Fibroblast of lung (primary cell): ENCODE measurements at places on chromosomes 4 and X. TPM values are rescaled to one million over a fixed set of nuclear protein-coding genes. Genes with fewer than 3 reads are reported as not detected.

- DNase-seq: no peak
These were observed 146.2 kb downstream of the SPOCK3 start for GRCh38 chr4:167088115-167088514.

DNA sequence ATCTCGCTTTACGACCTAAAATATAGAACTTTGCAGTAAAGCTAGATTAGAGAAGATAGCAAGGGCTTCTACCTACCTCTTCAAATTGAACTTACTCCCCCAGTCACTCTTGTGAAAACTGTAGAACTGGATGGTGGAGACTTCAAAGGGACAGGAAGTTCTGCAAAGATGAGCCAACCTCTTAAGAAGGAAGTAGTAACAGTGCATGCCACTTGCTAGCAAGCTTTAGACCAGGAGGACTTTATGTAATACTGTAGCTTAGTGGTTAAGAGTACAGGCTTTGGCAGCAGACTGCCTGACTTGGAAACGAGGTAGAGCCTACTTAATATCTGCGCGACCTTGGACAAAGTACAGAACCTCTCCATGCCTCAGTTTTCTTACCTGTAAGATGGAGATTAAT, 27.5 kb upstream of the VBP1 start:
- DNase-seq: no peak

ARHGAP24 gene
- total RNA-seq: 39.3 and 40.5 TPM in 2 replicates

- peak; percentile 65 for DNase-seq
These were observed 33.9 kb upstream of the HPF1 start for GRCh38 chr4:169791527-169792156.

- DNase-seq: no peak
These were observed 14.7 kb downstream of the GBA3 start for GRCh38 chr4:22707390-22707789.

GRCh38 chr4:79455216-79455615, 47.2 kb upstream of the GK2 start:
- DNase-seq: no peak

GABRE gene
- 3.8 and 23.1 TPM in 2 replicates for total RNA-seq

GRCh38 chr4:139311909-139312308, 9.6 kb upstream of the NDUFC1 start:
- no peak for DNase-seq

DNA sequence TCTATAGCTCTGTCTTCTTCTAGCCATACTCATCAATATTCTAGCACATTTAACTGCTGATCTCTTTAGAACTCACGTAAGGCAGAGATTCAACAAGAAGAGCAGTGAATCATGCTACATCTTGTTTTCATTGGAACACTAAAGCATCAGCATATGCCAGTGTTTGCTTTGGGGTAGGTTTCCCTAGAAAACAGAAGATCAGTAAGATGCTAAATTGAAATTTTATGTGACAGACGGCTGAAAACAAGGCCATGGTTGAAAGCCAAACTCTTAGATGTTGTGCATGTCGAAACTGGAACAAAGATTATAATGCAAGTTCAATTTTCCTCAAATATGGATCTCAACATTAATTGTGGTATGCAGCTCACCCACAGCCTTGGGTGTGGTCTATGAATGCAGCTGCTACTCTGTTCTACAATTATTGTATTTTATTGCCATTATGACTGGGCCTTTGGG, 107.6 kb downstream of the PDLIM5 start:
- peak; percentile 74 for DNase-seq

- DNase-seq: no peak
These were observed 39.6 kb downstream of the DKK2 start for GRCh38 chr4:106996490-106996889.

DNA sequence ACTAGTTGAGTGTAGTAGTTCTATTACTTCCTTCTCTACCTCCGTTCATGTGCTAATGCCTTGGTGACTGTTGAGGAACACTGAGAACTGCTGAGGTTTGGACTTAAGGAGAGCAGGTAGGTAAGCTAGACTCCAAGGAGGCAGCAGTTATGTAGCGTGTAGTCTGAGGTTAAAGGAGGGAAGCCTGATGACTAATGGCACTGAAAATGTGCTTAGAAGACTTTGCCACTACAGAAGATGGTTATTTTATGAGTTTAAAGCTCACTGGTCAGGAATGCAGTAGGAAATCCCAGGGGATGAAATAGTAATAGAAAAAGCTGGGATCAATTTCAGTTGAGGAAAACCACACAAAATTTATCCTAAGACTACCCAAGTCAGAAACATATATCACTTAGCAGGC, 1077.3 kb downstream of the RAPGEF2 start:
- no peak for DNase-seq

ARMCX1 gene
- 70.4 and 79.4 TPM in 2 replicates for total RNA-seq

GRCh38 chr4:13705521-13706041, 78.1 kb upstream of the BOD1L1 start:
- DNase-seq: no peak

DNA sequence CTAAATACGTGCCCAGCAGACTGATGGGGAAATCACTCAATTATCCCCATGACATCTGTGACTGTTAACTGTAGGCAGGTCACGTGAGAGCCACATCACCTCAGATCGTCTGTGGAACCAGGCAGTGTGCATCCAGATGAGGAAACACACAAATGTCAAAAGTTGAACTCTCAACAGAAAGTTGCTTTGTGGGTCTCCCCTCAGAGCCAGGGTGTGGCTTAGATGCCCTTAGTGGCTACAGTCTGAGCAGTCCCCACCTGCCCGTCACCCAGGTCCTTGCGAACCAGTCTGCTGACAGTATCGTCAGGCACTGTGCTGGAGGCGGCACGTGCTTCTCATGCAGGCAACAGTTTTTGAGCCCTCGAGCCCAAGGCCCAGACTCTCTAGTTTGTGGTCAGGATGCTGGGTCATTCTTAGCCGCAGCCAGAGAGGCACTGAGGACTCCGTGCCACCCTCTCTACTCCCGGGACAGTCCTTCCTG, 10.8 kb downstream of the TMEM187 start:
- no peak for DNase-seq

DNA sequence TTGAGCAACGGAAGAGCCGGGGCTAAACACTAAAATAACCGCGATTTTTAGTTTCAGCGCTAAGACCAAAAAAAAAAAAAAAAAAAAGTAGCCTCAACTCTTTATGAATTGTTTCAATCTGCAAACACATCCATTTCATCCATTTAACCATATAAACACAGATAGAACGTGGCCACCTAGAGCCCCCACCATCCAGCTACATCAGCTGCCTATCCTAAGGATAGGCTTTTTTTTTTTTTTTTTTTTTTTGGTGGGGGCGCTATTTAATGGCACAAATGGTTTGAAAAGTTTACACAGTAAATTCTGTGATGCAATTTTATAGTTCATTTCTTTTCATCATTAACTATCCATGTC, 492 bp upstream of the HDAC8 start:
- no peak for DNase-seq

GRCh38 chrX:68827256-68827655, 1.6 kb upstream of the EFNB1 start:
- DNase-seq: no peak

- peak; percentile 1 for DNase-seq
These were observed 67.4 kb upstream of the CITED1 start for GRCh38 chrX:72373136-72373535.

GRCh38 chr4:68987007-68987406, 35.4 kb upstream of the UGT2A3 start:
- no peak for DNase-seq

DNA sequence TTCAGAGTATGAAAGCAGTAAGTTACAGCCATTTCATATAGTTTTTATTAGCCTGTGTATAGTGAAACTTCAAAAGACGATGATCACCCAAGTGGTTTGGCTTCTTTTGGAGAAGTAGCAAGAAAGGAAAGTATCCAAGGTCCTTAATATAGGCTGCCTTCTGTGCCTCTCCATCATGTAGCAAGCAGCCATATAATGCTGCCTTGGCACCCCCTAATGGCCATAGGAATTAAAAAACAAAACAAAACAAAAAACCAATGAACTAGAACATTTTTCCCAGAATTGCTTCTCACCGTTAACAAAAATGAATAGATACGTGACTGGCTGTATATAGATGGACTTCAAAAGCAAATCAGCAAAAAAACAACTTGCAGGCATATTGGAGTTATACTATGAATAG, 18.9 kb downstream of the LAMP2 start:
- DNase-seq: peak; percentile 19

DNA sequence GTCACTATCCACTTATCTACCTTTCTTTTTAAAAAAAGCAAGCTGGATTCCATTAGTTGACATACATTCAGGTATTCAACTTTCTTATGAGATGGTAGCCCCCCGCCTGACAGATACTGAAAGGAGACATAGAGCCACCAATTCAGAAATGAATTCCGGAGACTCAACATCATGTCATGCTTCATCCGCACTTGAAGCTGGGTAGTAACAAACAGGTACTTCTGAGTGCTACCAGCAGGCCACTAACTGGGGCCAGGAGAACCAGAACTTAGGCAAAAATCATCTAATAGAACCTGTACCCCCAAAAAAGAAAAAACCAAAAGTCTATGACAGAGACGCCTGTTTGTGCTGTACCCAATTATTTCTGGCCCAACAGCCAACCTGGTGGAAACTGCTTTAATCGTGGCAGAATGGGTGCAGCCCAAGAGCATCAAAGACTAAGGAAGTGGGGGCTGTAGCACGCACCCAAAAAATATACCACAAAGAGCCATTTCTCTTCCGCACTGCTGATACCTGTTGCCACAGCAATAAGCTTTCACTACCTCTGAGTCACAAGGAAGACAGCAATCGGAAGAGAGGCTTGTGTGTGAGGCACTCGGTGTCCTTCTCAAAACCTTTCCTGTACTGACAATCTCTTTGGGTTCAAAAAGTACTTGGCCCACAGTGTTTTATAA, 84.8 kb downstream of the AFAP1 start:
- no peak for DNase-seq

GRCh38 chrX:115324194-115324593, 34.7 kb downstream of the LUZP4 start:
- DNase-seq: peak; percentile 39

ESX1 gene
- total RNA-seq: not detected in 2 replicates

DNA sequence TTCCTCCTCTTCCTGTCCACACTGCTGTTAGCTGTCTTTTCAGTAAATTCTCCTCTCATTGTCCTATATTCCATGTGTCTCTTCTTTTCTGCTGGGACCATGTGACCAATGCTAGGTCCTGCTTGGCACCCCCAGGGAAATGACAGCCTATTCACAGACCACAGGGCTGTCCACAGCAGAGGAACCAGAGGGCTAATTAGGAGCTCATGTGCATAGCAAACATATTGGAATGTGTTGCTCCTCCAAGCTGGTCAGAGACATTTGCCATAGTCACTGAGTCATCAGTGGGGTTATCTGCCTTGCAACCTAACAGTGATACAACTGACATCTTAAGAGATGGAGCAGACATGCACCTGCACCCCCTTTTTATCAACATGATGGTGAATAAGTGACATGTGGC, 67.9 kb upstream of the PUDP start:
- no peak for DNase-seq

SLC38A5 gene
- total RNA-seq: 21.5 and 21.8 TPM in 2 replicates

DNA sequence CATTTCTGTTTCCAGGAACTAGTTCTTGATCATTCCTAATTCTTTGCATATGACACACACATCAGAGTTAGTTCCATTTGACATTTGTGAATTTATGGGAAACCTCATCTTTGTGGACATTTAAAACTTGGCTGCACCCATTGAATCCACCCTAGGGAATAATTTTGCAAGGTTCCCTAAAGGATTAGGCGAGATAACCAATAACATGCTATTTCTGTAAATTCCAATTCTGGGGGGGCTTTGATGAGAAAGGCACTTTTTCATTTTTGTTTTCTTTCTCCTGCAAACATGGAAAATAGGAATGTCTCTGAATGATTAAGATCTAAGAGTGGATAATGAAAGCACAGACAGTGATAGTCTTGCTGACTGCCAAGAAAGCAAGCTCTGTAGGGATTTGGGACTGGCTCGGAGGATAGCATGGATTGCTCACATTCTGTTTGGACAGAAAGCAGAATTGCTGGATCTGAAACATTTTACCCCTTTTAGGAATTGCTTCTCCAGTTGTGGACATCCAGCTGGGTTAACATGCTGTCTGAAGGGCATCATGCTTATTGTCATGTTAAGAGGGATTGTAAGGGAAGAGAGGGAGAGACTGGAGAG, 145.1 kb downstream of the NHS start:
- peak; percentile 20 for DNase-seq

DNA sequence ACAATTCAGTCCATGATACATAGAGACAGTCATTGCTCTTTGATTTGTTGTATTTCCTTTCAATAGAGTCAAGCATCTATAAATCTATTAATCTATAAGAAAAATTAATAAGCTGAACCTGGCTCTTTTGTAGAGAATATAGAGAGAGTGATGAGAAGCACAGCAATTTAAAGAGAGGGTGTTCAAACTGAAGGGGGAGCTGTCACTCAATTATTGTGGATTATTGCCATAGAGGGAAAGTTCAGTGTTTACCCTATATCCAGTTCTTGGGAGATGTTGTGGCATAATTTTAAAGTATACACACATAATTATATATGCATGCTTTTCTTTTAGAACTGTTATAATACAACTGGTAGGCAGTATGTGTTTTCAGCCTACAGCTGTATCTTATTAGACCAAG, 1469.0 kb upstream of the PABPC4L start:
- no peak for DNase-seq

DNA sequence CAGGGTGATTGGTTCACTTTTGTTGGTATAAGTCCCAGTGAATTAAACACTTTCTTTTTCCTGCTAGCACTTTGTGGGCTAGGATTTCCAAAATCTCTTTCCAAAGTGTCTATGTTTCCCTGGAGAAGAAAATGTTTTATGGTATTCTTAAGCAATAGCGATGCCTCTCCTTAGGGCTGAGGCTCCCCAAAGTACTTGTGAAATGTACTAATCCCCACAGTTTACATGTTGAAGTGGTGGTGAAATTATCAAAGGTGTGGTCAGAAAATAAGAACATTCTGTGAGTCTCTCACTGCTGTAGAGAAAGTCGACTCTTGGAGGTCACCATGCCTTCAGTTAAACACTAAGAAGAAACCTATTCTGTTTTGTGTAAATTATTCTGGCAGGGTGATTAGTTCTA, 51.5 kb upstream of the AMELX start:
- DNase-seq: no peak

TEX13D gene
- total RNA-seq: not detected in 2 replicates

RTL5 gene
- 2.8 and 4.5 TPM in 2 replicates for total RNA-seq

PKD2 gene
- total RNA-seq: 101 and 109 TPM in 2 replicates

PSAPL1 gene
- not detected in 2 replicates for total RNA-seq

INTS6L gene
- total RNA-seq: 4.1 and 5.1 TPM in 2 replicates

GRCh38 chr4:147311956-147312355, 168.9 kb upstream of the EDNRA start:
- no peak for DNase-seq
